ENCODE measurements at places on chromosomes 6 and 20.

DNA sequence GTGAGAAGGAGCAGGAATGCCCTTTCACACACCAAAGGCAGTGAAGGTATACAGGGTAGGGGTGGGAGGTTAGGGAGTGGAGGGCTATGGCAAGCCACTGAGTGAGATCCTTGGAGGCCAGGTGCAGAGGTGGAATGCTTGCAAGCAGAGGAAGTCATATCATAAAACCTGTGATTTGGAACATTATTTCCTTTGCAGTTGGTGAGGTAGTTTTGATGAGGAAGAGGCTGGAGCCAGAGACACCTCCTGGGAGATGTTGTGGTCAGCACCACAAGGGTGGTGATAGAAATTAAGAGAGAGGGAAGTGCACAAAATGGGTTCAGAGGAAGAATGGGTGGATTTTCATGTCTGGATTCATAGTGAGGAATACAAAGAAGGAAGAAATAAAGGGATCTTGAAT is 73.0 kb downstream of the PLCB4 start:
- no peak for DNase-seq

GRCh38 chr6:168318579-168319278 is 848 bp downstream of the DACT2 start:
- DNase-seq = no peak

- DNase-seq = no peak
Measured at GRCh38 chr6:164042212-164042611, 627.7 kb downstream of the QKI start.

GRCh38 chr20:43461894-43462659 is 4.4 kb downstream of the SRSF6 start:
- no peak for DNase-seq

DNA sequence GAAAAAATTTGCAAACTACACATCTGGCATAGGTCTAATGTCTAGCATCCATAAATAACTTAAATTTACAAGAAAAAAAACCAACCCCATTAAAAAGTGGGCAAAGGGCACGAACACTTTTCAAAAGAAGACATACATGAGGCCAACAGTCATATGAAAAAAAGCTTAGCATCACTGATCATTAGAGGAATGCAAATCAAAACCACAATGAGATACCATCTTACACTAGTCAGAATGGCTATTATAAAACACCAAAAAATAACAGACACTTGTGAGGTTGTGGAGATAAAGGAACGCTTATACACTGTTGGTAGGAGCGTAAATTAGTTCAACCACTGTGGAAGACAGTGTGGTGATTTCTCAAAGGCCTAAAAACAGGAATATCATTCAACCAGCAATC is 33.7 kb upstream of the EPB41L2 start:
- no peak for DNase-seq

DNA sequence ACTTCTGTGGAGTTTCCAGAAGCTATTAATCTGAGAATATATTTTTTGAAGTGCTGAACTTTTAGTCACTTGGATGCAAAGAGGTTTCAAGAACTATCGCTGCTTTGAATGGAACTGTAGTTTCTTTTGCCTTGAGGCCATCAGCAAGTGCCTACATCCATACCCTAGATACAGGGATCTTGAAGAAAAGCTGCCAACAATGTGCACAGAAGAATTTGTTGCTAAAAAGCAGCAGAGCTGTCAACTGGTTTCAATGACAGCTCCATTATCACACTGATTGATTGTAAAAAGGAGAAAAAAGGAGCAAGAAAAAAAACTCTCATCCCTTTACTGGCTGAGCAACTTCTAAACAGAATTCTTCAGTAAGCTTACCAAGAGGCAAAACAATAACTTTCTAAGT is 251.0 kb upstream of the NRSN1 start:
- DNase-seq = no peak

DNA sequence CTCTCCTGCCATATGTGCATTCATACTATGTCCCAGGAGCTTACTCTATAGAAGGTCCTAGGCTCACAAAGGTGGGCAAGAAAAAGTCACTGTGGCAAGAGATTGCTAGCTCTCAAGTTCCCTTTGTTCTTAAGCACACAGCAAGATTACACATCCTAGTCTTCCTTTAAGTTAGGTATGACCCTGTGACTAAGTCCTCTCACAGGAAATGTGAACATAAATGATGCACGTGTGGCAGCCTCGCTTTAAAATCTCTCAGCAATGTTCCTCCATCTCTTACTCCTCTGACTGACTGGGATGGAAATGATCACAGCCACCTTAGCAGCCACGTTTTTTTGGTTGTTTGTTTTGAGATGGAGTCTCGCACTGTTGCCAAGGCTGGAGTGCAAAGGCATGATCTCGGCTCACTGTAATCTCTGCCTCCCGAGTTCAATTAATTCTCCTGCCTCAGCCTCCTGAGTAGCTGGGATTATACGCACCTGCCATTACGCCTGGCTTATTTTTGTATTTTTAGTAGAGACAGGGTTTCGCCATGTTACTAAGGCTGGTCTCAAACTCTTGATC is 35.7 kb upstream of the HAO1 start:
- DNase-seq = no peak

- DNase-seq = no peak
Measured at GRCh38 chr20:2751347-2751877, 49.0 kb downstream of the CPXM1 start.

- DNase-seq = no peak
Measured at GRCh38 chr20:41408986-41409385, 42.4 kb upstream of the EMILIN3 start.

DNA sequence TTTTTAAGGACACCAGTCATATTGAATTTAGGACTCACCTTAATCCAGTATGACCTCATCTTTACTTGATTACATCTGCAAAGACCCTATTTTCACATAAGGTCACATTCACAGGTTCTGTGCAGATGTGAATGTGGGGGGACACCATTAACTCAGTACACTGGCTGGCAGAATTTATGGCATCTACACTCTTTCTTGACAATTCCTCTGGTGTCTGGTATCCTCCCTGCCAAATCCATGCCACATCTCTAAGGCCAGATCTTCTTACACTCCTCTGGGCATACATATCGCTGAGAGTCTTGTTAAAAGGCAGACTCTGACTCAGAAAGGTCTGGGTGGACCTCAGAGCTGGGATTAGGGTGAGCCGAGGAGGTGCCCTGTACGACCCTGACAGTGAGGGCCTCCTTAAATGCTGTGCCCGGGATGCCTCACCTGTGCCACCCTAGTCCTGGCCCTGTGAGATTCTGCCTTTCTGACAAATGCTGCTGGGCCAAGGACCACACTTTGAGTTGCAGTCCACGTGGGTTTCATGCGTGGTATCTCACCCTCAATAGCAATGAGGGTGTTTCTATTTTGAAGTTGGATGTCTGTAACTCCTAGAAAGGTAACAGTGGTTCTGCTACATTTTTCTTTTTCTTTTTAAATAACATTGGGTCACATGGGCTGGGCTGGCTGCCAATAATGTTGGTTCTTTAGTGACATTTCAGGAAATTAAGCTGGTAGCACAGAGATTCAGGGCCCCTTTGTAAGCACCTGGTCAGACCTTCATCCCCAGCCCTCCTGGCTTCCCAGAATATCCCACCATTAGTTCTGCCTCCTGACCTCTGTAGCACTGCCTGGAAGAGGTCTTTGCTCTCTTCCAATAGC is 17.2 kb upstream of the LRRN4 start:
- no peak for DNase-seq

DNA sequence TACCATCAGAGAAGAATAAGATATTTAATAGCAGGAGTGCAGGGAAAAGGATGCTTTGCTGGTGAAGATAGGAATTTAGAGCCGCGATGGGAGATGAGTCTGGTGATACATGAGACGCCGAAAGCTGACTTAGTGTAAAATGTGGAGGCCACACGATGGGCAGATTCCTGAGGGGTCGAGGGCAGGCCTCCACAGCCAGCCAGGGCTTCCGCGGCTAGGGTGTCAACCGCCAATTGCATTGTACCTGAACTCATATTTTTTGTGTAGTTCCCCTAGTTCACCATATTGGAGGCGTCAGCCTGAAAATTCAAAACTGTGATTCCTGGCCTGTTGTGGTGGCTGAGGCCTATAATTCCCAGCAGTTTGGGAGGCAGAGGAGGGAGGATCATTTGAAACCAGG is 8.5 kb downstream of the ETV7 start:
- DNase-seq = no peak

- no peak for DNase-seq
Measured at GRCh38 chr6:37990762-37991525, 171.4 kb downstream of the ZFAND3 start.

- DNase-seq = no peak
Measured at GRCh38 chr20:62856931-62857619, 4.5 kb downstream of the TCFL5 start.

- DNase-seq = no peak
Measured at GRCh38 chr20:19649041-19649440, 109.0 kb upstream of the RIN2 start.

GRCh38 chr6:69408886-69409285 is 387.9 kb downstream of the LMBRD1 start:
- DNase-seq = no peak

GRCh38 chr6:53873922-53874321 is 79.1 kb downstream of the LRRC1 start:
- no peak for DNase-seq

DNA sequence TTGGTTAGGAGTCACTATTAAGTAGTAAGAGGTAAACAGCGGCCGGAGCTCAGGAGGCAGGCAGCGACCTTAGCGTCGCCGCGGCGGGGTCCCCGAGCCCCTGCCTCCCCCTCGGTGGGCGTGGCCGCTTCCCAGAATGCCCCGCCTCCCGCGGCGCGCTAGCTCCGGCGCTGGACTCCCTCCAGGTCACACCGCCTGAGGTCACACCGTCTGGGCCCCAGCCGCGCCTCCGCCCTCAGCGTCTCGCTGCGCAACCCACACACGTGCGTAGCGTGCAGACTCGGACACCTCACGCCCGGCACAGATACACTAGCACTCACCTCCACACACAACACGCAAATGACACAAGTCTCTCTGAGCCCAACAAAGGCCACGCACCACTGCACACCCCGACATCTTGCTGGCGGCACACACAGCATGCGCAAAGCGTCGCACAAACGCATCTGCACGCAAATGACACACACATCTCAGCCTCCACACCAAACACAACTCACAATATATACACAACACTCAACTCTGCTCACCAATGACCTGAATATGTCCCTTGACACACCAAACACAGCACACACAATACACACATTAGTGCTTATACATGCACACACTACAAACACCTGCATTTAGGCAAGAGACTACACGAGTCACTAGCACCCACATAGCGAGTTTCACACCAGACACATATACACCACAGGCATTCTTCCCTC is 17.6 kb upstream of the CDKN1A start:
- DNase-seq = no peak

DNA sequence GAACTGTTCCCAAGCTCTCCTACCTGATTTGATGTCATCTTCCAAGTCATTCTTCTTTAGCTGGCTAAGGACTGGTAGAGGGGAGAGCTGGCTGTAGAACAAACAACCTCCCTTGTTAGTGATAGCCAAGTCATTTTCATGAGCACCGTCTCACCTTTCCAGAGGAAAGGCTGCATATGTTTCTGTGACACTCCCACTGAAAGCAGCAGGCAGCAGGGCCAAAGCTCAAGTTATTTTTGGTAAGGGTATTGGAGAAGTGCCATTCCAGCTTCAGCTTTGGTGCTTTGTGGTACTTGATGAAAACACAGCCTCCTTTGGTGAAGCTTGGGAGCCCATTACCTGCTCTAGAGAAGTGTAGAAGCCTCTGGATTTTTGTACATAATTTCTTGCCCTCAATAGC is 5.4 kb upstream of the DOK5 start:
- no peak for DNase-seq

DNA sequence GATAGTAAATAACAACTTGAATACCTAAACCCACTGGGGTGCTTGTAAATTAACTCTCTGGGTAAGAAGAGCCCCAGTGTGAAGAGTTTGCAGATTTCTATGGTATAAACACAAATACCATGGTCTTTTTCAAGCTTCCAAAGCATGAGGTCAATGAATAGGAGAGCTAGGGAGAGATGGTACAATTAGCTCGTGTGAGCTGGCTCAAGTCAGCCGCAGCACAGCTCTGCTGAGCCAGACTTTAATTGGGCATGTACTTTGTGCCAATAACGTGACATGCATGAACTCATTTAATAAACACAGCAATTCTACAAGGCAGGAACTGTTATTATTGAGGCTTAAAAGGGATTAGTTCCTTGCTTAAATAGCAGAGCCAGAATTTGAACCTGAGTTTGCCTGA is 684.2 kb downstream of the KIF16B start:
- no peak for DNase-seq

DNA sequence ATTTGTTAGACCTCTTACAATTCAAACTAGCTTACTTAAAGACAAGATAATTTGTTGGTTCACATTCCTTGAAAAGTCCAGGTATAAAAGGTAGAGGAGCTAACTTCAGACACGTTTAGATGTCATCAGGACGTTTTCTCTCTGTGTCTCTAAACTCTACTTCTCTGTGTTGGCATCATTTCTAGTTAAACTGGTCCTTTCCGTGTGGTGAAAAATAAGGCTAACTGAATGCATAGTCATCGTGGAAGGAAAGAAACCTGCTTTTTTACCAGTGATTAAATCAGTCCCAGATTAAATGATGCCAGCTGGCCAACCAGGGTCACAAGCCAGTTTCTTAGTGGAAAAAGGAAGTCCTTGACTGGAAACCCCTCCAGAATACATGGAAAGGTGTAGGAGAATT is 168.4 kb upstream of the AHI1 start:
- DNase-seq = no peak

- DNase-seq = no peak
Measured at GRCh38 chr6:152859225-152859624, 108.6 kb downstream of the VIP start.

GRCh38 chr6:129451187-129451586 is 258.8 kb downstream of the ARHGAP18 start:
- no peak for DNase-seq

DNA sequence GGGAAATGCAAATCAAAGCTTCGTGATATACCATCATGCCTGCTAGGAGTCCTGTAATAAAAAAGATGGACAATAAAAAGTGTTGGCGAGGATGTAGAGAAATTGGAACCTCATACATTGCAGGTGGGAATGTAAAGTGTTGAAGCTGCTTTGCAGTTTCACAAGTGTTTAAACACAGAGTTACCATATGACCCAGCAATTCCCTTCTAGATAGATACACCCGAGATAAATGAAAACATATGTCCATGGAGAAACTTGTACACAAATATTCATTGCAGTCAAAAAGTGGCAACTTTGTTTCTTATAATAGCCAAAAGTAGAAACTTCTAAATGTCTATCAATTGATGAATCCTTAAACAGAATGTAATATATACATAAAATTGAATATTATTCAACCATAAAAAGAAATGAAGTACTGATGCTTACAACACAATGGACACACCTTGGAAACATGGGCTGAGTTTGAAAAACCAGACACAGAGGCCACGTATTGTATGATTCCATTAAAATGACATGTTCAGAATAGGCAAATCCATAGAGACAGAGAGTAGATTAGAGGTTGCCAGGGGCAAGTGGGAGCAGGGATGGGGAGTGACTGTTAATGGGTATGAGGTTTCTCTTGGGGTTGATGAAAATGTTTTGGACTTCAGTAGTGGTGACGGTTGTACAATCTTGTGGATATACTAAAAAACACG is 20.8 kb upstream of the ERVFRD-1 start:
- no peak for DNase-seq

DNA sequence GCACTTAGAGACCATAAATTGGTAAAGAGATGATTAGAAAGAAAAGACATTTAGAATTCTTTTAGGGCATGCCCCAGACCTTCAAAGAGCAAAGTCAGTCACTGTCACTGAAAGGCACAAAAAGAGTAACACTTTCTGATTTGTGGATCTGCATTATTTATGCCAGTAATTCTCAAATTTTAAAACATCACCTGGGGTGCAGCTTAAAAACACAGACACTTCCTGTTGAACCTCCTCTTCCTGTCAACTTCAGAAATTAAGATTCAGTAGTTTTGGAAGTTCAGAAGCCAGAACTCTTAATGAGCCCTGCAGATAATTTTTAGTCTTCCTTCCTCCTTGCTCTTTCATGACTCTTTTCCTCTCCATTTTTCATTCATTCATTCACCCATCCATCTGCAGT is 137.5 kb downstream of the NRN1 start:
- DNase-seq = no peak

Data from vagina (tissue), 2 donors.